Mucosa of gallbladder (tissue), 1 donor: ENCODE measurements at places on chromosomes 16 and 17.
A peak's percentile ranks its signal among the peaks of the same experiment; 100 is the strongest.

GRCh38 chr17:13595599-13595899 lies 6.2 kb downstream of the HS3ST3A1 start:
- DNase-seq, result no peak

- DNase-seq, result peak; percentile 89
These were observed at the start of gene KCNJ2 for GRCh38 chr17:70168977-70169708. Gene KCNJ2, plus strand, starts transcription at chr17:70169532. Its CDS starts 5,508 bp downstream, at chr17:70175040.

- no peak for DNase-seq
These were observed 52.2 kb downstream of the TRARG1 start for GRCh38 chr17:1331708-1332107.

DNA sequence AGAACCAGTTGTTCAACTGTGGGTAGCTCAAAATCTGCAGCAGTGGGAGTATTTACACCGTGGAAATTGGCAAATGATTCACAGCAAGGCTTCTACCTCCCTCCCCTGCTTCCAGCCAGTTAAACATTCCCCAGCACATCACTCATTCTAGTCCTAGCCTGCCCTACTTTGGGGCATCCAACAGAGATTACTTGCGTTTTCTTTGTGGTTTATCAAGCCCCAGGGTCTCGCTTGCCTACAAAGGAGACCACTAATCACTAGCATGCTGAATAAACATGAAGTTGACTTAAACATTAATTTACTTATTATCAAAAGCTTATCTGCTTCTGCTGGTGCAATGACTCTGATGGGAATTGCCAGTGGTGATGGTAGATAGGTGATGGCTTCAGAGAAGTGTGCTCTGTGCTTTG lies 94.5 kb downstream of the MARF1 start:
- DNase-seq, result no peak
